GM23248 (cell line): ENCODE measurements at places on chromosomes 6 and 20. TPM values are rescaled to one million over a fixed set of nuclear protein-coding genes. Genes with fewer than 3 reads are reported as not detected.

DNA sequence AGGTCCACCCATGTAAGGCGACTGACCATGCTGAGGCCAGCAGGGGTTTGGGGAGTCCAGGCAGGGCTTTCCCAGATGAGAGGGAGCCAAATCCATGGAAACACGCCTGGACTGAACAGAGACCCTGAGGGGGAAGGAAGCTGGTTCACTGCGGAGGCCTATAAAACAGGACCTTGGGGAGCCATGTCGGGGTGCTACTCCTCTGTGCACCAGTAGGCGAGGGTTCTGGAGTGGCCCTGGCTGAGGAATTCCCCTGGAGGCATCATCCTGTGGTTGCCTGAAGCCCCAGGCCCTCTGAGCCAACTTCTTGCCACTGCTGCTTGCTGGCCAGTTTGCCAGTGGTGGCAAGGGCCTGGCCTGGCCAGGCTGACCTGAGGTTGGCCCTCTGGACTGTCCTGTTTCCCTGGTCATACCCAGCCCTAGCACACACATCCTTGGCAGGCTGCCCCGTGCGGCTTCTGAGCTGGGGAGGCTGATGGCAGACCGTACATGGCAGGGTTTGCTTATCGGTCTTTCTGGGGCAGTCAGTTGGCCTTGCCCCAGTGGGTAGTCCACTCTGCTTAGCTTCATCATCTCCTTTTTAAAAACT, 2.2 kb upstream of the LRRN4 start:
- DNase-seq = no peak

DNA sequence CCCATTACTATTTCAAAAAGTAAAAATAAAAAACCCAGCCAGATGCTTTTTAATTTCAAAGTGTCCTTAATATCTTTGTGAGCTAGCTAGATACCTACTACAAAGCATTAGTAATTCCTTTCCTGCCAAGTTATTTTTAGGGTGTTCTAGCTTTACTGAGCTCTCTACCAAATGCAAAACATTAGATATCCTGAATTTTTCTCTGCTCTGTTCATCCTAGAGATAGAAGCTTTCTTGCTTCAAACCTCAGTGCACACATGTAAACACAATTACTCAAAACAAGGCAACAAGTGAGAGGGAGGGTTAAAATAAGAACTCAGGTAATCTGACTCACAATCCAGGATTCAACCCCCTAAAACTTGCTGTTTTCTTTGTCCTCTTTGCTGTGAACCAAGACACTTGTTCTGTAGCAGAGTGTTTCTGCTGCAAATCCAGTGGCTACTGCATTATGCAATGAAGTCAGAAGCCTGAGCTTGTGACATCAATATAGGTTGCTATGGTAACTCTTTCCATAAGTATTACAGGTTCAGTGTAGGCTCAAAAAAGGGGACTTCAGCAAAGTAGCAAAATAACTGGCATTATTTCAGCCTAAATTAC, 72.6 kb upstream of the STXBP5 start:
- peak; percentile 46 for DNase-seq

Gene FAM209A
- polyA plus RNA-seq = not detected in 2 replicates

- DNase-seq = peak; percentile 88
Measured at GRCh38 chr6:25359191-25359861, 80.2 kb downstream of the CARMIL1 start.

Gene PKIB
- 0.40 and 0.77 TPM in 2 replicates for polyA plus RNA-seq

- DNase-seq = no peak
Measured at GRCh38 chr20:39310363-39310995, 348.3 kb downstream of the DHX35 start.

Gene BTN1A1
- not detected in 2 replicates for polyA plus RNA-seq

Gene TRIM31
- polyA plus RNA-seq = not detected in 2 replicates

DNA sequence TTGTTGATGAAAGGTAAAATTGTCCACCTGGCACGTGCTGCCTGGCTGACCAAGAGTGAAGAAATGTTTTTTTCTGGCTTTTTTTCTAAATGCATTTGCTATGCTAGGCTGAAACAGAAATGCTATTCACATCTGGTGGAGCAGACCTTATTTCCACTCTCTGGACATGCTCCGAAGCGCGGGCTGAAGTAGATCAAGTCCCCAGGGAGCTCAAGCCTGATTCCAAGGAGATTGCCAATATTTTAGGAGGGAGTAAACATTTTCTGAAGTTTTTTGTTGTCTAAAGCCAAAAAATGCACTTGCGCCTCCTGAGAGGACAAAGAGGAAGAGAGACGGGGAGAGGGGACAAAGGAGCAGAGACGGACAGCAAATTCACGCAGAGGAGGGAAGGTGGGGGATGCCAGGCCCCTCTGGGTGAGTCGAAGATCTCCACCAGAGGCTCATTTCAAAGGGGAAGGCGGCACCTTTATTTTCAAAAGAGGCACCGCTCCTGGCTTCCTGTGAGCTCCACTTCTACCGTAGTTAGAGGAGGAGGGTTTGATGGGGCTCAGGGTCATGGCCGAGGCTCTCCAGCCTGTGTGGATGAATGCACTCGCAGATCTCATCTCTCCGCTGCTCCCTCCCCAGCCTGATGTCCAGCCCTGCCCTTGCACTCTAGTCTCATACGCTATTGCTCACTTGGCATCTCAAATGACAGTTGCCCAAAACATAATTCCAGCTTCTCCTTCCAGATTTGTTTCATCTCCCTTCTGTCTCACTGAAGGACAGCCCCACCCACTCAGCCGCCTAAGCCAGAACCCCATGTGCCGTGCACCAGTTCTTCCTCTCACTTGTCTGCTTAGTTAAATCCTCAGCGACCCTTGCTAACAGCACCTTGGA, 23.1 kb upstream of the SMOC2 start:
- DNase-seq = no peak

Gene GDAP1L1
- polyA plus RNA-seq = not detected in 2 replicates

- no peak for DNase-seq
Measured at GRCh38 chr6:138424004-138424904, 20.2 kb downstream of the HEBP2 start.

GRCh38 chr6:17709476-17709875, 2.8 kb upstream of the NUP153 start:
- peak; percentile 47 for DNase-seq

GRCh38 chr20:49483018-49483695, 689 bp upstream of the KCNB1 start:
- no peak for DNase-seq

Gene SPATA25
- 0.27 TPM in 1 of 2 replicates, not detected in the other for polyA plus RNA-seq

GRCh38 chr20:18279242-18279641, 9.1 kb upstream of the ZNF133 start:
- DNase-seq = peak; percentile 54

Gene ZBTB12
- not detected in 2 replicates for polyA plus RNA-seq
